ENCODE measurements at places on chromosomes 16 and 17. TPM values are rescaled to one million over a fixed set of nuclear protein-coding genes. Genes with fewer than 3 reads are reported as not detected.

CARD14 gene
- 1.7 TPM for total RNA-seq

FSCN2 gene
- 3.8 TPM for total RNA-seq

PRSS21 gene
- total RNA-seq, result 0.54 TPM

CDK5R1 gene
- 1.5 TPM for total RNA-seq

GLTPD2 gene
- 0.35 TPM for total RNA-seq

G6PC1 gene
- 0.16 TPM for total RNA-seq

MYH13 gene
- not detected for total RNA-seq

NTN3 gene
- total RNA-seq, result 0.28 TPM

CLDN6 gene
- total RNA-seq, result 0.47 TPM

PIRT gene
- not detected for total RNA-seq

MYH2 gene
- total RNA-seq, result not detected

GJD3 gene
- 2.6 TPM for total RNA-seq

LYZL6 gene
- not detected for total RNA-seq

KRT27 gene
- not detected for total RNA-seq

GPR139 gene
- not detected for total RNA-seq

CDYL2 gene
- total RNA-seq, result 27.3 TPM

TLCD1 gene
- 25.3 TPM for total RNA-seq

OR1F1 gene
- total RNA-seq, result not detected

SPNS3 gene
- total RNA-seq, result 1.4 TPM

ZNF286A gene
- 17.4 TPM for total RNA-seq

ADORA2B gene
- total RNA-seq, result 0.60 TPM

SHISA6 gene
- total RNA-seq, result 1.0 TPM

CTRB2 gene
- total RNA-seq, result not detected

PABPN1L gene
- not detected for total RNA-seq

CFAP97D1 gene
- not detected for total RNA-seq

PITPNM3 gene
- total RNA-seq, result 9.1 TPM

GRAPL gene
- total RNA-seq, result 10.7 TPM

Data from kidney (tissue), 22 donors.